ENCODE measurements at places on chromosomes 3 and 15. TPM values are rescaled to one million over a fixed set of nuclear protein-coding genes. Genes with fewer than 3 reads are reported as not detected.

Gene PAQR5
- polyA plus RNA-seq: not detected

Gene STRIT1
- not detected for polyA plus RNA-seq

DNA sequence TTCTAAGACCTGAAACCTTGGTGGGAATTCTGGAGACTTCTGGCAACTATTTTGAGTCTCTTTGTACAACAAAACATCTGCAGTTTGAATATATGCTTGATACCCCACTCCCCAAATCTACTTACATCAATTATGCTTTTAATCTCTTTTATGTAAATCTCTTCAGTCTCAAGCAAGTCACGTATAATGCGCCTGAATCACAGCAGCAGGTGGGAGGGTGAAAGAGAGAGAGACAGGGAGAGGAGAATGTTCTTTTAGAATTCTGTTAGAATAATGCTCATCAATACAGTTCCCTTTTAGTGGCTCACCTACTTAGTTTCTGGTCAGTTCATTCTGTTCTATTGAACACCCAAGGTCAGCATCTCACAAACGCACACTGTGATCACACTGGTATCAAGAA is 22.2 kb upstream of the B3GNT5 start:
- DNase-seq: no peak

Gene ACTC1
- polyA plus RNA-seq: not detected

DNA sequence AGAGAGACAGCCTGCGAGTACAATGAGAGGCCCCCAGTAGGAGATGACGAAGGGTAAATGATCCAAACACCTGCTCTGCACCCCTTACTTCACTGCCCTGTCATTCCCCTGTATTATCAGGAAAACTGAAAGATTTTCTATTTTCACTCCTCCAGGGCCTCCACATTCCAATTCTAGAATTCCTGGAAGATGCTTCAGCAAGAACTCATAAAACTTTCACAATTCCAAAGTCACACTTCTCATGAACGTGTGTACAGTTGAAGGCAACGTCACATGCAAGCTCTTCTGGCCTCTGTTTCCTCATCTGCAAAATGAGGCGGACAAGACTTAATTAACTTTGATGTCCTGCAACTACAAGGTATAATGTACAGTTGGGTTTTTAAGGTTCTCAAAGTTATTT is 62.8 kb upstream of the SPATA12 start:
- no peak for DNase-seq

Gene GOLGA8T
- not detected for polyA plus RNA-seq

Gene SLC2A2
- not detected for polyA plus RNA-seq

GRCh38 chr3:39718674-39719595 is 90.5 kb upstream of the MYRIP start:
- no peak for DNase-seq

DNA sequence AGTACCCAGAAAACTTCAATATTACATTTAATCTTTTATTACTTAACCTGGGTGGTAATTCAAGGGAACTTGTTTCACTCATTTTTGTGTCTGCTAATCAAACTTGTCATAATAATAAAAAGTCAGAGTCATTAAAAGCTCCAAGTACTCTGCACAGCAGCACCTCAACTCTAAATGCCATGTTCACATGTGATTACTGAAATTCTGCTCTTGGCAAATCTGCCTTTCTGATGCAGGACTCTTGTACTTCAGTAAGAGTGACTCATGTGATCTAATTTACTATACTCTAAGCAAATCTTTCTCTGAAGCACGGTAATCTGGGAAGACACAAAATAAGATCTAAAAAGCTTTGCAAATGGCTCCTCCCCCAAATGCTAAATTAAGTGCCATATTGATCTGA is 6.4 kb downstream of the ROBO1 start:
- no peak for DNase-seq

DNA sequence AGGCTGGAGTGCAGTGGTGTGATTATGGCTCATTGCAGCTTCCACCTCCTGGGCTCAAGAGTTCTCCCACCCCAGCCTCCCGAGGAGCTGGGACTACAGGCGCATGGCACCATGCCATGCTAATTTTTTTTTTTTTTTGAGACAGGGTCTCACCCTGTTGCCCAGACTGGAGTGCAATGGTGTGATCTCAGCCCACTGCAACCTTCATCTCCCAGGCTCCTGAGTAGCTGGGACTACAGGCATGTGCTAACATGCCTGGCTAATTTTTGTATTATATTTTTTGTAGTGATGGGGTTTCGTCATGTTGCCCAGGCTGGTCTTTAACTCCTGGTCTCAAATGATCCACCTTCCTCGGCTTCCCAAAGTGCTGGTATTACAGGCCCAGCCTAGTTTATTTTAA is 4.0 kb downstream of the TEX9 start:
- DNase-seq: no peak

Gene WDR76
- 7.7 TPM for polyA plus RNA-seq

Gene ABHD5
- 4.2 TPM for polyA plus RNA-seq

Gene NRG4
- polyA plus RNA-seq: not detected

- no peak for DNase-seq
Measured at GRCh38 chr3:78940128-78940527, 827.7 kb downstream of the ROBO1 start.
